Activated CD4-positive, alpha-beta T cell treated with anti-CD3 and anti-CD28 coated beads, Interleukin-2, amount 50 U/mL, for 24 hours (primary cell): ENCODE measurements at places on chromosomes 3 and 15.

GRCh38 chr15:48393645-48394506, 62.6 kb downstream of the DUT start:
- no peak for DNase-seq

DNA sequence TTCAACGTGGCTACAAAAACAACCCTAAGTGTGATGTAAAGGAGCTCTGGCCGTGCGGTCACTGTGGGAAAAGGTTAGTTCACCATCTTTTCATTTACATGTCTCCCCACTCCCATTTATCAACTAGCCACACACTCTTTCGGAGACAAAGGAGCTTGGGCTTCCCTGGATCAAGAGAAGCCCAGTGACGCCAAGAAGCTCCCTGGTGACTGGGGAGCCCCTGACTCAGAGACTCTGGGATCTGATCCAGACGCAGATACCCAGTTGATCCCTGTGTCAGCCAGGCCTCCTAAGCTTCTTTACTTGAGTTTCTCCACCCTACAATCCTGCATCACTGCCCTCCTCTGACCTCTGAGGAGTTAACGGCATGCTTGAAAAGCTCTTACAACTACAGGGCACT, 43.9 kb downstream of the HEG1 start:
- no peak for DNase-seq

DNA sequence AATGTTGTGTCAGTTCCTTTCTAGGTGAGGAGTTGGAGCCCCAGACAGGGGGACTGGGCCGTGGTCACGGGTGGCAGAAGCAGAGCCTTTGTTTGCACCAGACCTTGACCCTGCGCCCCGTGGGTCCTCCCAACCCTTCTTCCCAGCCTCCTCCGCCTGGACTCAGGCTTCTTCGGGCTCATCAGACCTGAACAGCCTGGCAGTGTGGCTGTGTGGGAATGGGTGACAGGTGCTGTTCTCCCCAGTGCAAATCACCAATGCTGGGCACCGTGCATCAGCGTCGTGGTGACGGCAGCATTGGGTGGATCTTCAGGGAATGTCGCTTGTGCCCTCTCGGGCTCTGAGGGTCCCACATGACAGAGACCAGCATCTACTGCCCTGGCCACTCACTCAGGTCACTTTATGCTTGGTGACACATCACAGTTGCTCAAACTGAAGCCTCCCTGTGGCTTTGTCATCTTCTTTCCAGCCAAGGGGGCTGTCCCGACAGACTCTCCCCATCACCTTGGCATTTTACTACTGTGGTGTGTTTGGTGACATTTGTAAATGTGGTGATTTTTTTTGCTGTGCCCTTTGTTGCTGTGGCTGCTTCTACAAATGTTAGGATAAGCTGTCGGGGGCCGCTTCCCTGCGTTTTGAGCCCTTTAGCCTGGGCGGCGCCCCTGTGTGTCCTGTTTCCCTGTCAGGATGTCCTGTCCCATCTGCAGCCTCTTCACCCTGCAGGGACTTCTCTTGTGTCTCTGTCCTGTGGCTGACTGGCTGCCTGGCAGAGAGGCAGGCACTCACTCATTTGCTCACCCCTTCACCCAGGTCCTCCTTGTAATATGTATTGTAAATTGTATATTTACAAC, 14.5 kb downstream of the APBA2 start:
- no peak for DNase-seq

DNA sequence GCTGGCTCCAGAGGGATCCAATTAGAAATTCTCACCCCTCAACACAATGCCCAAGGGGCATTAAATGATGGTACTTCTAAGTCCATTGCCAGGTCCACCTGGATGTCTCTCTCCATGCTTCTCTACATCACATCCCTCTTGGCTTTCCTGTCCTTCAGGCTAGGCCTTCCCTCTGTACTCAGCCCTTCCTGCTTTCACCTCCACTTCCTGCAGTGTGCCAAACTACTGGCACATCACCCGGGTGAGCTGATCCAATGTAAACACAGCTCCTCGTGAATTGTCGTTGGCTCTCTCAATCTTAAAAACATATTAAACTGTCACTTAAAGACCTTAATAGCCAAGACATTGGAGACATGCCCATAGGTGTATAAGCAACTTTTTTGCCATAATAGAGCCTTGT, 4.0 kb downstream of the LMCD1 start:
- no peak for DNase-seq

- no peak for DNase-seq
Observed at GRCh38 chr3:15812183-15812582, 14.4 kb upstream of the ANKRD28 start.

DNA sequence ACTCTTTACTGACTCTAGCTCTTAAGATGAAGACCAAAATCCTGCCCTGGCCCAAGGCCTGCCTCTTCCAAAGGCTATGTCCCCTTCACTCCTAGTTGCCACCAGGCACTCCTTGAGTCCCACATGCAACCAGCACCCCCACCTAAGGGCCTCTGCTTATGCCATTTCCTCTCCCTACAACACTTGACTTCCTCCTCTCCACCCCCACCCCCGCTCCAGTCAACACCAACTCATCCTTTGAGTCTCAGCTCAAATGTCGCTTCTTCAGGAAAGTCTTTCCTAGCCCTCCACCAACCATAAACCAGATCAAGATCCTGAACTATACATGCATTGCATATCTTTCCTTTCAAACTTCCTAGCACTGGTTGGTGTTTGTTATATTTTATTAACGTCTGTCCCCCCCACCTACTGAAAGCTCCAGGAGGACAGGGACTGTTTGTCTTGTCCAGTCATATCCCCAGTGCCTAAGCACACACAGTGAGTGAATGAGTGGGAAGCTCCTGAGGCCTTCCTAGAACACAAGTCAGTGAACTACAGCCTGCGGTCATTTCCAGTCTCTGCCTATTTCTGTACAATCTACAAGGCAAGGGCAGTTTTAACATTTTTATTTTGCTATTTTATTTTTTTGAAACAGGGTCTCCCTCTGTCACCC, 7.3 kb downstream of the TBC1D2B start:
- no peak for DNase-seq

- no peak for DNase-seq
Observed at GRCh38 chr3:118987477-118987876, 47.2 kb downstream of the IGSF11 start.

DNA sequence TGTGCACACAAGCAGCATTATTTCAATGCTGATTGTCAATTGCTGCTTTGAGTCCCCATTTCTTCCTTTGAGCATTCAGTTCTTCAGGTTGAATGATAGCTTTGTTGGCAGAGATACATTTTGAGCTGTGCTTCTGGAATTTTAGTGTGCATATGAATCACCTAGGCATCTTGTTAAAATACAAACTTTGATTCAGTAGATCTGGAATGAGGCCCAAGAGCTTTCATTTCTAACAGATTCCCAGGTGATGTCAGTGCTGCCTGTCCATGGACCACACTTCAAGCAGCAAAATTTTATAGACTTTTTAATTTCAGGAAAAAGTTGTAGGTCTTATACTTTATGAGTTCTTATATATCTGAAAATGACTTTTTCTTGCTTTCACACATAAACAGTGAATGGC, 131.1 kb downstream of the ADAMTSL3 start:
- DNase-seq = no peak

DNA sequence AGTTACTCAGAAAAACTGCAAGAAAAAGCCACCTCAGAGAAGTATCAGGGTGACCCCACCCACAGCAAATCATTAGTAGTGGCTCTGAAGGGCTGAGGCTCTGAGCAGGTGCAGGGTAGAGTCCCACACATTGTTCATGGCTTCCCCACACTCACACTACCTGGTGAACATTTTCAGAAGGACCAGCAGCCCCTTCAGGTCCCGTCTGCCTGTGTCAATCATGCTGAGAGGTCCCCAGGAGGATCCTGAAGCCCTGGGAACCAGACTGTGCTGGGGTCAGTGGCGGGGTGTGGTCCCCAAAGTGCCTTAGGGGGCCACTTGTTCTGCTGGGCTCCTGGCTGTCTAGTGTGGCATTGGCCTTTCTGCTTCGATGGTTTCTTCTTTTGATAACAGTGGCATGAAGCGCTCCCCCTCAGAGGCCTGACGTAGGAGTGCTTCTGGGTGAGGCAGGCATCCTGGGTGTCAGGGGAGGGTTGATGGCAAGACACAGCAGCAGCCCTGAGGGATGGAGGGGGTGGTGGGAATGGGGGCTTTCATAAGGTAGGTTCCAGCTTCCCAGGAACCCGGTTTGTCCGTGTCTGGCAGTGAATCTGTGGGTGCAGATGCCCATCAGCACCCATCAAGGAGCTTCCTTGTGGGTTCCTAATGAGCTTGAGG, 19.0 kb upstream of the FANCD2 start:
- no peak for DNase-seq
